ENCODE measurements at places on chromosomes 11 and 22.

DNA sequence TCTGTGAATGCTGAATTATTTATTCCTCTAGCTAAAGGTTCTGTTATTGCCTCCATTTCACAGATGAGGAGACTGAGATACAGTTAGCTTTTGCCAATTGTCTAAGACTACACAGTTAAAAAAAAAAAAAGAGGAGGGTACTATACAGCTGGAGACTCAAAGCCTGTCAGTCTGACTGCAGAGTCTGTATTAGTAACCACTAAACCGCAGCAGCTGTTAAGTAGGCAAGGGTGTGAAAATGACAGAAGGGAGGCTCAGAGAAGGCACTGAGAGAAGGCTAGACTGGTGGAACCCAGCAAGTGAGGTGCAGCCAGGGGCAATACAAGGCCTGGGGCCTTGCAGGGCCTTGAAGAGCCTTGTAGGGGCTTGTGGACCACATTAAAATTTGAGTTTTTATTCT lies 181.2 kb downstream of the CSNK2A3 start:
- no peak for DNase-seq

- peak; percentile 60 for DNase-seq
Observed at GRCh38 chr11:8813658-8814057, 97.3 kb upstream of the AKIP1 start.

DNA sequence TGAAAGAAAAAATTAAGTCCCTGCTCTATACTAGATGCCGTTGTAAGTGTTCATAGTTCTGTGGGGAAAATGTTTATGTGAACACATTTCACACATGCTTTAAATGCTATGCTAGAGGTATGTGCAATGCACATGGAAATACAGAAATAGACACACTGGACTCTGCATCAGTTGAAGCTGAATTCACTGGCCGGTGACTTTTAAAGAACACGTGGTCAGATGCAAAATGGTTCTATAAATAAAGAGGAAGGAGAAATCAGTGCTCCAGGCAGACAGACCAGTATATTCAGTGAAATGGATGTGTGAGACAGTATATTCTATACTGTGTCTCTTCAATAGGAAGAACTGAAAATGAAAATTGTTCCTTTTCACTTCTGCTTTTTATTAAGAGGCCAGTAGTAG lies 29.9 kb downstream of the TRPC6 start:
- DNase-seq, result no peak

DNA sequence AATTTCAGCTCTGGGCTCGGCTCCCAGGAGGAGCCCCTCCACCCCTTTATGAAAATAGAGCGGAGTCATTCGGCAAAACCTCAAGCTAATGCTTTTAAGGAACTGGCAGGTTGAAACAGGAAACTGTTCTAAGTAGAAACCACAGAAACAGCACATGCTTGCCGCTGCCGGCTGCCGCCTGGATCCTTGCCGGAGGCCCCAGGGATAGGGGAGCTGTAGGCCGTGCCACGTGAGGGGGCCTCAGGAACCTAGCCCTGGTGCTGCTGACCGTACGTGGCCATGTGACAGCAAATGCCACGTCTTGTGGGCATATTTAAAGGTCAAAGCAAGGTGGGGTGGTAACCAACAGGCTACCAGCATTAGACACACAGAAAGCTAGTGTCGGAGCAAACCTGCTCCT lies 77.9 kb upstream of the TIMP3 start:
- no peak for DNase-seq

GRCh38 chr11:102464859-102465500 lies 12.4 kb upstream of the TMEM123 start:
- no peak for DNase-seq

DNA sequence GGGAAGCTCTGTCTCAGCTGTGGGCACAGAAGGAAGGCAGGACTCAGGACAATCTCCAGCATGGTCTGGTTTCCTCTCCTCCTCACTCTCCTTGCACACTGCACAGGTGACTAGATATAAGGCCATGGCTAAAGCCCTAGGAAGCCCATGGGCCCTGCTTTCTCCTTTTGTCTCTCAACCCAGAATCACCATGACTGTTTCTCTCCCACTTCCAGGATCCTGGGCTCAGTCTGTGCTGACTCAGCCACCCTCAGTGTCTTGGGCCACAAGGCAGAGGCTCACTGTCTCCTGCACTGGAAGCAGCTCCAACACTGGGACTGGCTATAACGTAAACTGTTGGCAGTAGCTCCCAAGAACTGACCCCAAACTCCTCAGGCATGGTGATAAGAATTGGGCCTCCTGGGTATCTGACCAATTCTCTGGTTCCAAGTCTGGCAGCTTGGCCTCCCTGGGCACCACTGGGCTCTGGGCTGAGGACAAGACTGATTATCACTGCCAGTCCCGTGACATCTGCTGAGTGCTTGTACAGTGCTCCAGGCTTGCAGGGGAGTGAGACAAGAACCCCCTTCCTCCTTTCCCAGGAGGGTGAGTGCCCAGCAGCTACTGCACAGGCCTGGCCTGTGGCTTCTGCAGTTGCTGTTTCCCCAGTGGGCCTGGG lies 104.0 kb upstream of the TOP3B start:
- no peak for DNase-seq

DNA sequence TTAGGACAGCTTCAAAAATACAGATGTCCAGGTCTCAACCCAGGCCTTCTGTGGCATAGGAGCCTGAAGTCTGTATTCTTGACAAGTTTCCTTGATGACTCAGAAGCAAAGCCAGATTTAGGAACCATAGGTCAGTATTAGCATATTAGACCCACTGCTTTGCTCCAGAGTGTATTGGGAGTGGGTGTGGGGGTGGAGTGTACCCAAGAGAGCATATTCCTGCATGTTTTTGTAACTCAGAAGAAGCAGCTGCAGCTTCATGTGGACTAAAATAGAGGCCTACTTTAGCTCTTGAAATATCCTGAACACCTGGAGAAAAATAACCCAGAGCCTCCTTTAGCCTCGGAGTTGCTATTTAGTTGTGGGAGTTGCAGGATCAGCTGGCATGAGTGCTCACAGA lies 106.7 kb downstream of the CCDC81 start:
- DNase-seq, result no peak

DNA sequence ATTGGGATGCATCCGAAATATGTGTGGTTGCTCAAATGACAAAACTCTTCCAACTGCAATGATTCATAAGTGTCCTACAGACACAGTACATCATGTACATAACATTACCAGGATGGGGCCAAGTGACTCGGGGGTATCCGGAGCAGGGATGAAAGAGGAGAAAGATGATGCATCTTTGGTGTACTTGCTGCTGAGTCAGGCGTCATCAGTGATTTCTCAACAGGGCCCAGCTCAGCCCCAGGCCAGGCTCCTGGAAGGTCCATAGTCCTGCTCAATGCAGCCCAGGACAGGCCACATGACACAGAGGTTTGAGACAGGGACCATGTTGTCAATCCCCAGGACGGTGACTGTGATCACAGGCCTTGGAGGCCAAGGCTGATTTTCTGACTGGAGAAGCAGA lies 59.3 kb downstream of the GGTLC2 start:
- DNase-seq, result no peak

DNA sequence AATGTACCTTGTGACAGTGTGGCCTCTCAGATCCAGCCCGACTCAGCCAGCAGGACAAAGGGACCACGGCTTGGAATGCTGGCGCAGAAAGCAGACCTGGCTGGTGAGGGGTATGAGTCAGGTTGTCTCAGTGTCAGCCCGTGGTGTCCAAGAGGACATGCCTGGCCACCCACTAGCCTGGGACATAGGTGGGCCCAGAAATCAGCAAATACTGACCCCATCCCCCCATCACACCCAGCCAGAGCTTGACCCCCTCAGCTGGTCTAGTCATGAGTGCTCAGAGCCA lies 4.5 kb downstream of the BANF1 start:
- no peak for DNase-seq

- DNase-seq, result no peak
Observed at GRCh38 chr11:74686792-74687191, 44.4 kb downstream of the CHRDL2 start.

GRCh38 chr22:33786149-33786548 lies 134.1 kb downstream of the LARGE1 start:
- no peak for DNase-seq

- DNase-seq, result no peak
Observed at GRCh38 chr11:91851908-91852307, 372.7 kb upstream of the FAT3 start.

GRCh38 chr11:660681-661444 lies 23.8 kb downstream of the DRD4 start:
- DNase-seq, result no peak

DNA sequence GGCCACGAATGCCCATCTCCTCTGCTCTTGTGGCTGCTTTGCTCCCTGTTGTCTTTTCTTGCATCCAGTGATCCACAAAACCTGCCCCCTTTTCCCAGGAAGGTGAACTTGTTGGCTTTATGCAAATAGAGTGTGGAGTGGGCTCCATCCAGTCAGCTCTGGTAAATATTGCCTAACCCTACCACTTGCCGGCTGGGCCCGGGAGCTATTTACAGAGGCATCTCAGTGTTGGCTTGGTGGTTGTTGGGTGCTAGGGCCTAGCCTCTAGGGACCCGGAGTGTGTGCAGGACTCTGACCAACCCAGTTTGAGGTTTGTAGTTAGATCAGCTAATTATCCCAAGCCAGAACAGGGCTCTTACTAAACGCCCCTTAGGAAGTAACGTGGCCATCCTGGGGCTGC lies 40.8 kb upstream of the TLCD5 start:
- DNase-seq, result no peak

Data from kidney glomerular epithelial cell (primary cell).